Activated CD4-positive, alpha-beta T cell treated with anti-CD3 and anti-CD28 coated beads, Interleukin-2, amount 50 U/mL, for 16 hours (primary cell): ENCODE measurements at places on chromosomes 5 and 9.

DNA sequence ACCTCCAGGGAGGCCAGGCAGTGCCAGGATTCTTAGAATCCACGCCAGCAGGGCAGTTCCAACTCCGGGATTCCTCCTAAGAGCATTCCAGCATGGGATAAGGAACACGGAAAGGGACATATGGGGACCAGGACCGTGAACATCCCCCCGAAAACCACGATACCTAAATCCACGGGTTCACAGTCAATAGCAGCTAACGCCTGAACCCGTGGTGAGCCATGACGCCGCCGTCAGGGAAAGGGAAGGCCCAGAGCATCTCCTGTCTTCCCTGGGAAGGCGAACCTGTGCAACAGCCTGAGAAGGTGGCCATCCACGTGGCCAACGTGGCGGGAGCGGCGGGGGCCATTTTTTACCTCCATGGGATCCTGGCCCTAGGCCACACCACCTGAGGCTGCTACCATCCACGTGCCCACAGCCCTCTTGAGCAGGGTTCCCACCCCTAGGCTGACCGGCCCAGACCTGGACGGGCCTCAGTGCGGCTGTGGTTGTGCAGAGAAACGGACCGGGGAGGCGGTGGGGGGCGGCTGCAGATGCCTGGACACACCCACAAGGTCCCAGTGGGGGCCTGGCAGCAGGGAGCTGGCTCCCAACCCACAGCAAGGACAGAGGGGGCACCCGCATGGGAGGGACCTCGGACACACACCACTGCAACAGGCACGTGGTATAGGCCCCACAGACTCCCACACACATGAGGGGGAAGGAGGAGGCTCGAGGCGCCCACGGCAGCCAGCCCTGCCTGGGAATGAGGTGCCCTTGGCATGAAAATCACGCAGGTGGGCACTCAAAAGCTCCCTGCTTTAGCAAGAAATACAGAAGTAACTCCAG is 42.8 kb downstream of the SLC12A7 start:
- DNase-seq, result no peak

DNA sequence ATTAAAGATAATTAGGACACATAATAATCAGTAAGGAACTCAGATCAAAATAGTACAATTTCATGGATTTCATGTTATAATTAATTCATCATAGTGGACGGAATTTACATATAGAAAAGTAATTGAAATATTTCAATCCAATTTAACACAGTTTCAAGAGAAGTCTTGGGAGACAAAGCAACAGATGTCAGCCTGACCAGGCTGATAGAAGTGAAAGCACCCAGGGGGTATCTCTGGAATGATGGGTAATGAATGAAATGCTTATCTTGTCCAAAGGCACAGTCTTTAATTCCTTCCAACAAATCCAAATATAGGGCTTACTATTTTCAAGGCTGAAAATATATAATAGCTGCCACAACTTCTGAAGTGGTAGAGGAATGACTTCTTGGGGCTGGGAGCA is 629.3 kb upstream of the RGMB start:
- DNase-seq, result no peak

DNA sequence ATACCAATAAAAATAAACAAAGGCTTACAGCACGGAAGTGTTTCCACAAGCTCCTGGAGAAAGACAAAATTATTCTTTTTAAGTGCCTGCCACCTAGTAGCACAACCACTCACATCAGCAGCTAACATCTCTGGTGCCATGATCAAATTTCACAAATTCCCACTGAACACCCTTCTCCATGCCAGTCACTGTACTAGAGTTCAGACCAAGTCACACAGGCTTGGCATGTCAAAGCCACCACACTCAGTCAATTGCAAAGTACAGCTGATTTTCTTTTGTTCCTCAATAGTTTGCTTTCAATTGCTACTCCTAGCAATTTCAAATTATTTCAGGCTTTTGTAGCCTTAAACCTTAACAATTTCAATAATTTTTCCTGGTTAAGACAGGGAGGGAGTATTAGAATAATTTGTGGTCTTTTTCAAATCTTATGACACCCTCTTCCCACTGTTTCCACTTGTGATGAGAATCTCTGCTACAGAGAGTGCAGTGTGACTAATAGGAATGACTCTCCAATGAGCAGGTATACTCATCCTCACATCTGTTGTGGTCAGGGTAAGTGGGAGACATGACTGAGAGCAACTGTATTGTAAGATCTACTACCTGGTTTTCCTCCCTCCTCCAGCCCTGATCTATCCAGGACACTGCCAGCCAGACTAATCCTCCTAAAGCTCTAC is 46.2 kb downstream of the RNF145 start:
- peak; percentile 60 for DNase-seq

DNA sequence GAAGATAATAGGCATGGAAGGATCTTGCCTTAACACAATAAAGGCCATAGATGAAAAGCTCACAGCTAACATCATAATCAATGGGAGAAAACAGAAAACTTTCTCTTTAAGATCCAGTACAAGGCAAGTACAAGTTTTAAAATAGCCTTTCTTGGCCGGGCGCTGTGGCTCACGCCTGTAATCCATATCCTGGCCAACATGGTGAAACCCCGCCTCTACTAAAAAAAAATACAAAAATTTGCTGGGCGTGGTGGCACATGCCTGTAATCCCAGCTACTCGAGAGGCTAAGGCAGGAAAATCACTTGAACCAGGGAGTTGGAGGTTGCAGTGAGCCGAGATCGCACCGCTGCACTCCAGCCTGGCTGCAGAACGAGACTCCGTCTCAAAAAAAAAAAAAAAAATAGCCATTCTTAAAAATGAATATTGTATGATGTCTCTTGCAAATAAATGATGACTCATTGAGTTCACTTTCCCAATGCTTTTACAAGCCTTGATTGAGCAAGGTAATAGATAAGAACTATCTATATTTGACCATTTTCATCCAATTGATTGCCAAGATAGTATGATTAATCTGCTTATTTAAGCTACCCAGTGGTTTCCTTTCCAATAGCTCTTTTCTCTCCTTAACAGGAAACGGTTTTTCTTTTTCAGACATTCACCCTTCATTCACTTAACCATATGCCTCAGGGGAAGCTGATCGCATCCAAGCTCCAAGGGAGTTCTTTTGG is 15.8 kb downstream of the CCDC152 start:
- no peak for DNase-seq

- no peak for DNase-seq
Measured at GRCh38 chr9:14748373-14748772, 25.8 kb upstream of the CER1 start.

DNA sequence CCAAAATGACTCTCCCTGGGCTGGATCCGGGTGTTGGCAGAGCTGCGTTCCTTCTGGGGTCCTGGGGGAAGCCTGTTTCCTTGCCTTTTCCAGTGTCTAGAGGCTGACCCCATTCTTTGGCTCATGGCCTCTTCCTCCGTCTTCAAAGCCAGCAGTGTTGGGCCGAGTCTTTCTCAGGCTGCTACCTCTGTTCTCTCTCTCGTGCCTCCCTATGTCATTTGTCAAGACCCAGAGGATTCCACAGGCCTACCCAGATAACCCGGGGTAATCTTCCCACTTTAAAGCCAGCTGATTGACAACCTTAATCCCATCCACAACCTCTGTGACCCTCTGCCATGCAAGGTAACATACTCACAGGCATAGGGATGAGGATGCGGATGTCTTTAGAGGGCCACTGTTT is 55.0 kb upstream of the KCNMB1 start:
- no peak for DNase-seq

DNA sequence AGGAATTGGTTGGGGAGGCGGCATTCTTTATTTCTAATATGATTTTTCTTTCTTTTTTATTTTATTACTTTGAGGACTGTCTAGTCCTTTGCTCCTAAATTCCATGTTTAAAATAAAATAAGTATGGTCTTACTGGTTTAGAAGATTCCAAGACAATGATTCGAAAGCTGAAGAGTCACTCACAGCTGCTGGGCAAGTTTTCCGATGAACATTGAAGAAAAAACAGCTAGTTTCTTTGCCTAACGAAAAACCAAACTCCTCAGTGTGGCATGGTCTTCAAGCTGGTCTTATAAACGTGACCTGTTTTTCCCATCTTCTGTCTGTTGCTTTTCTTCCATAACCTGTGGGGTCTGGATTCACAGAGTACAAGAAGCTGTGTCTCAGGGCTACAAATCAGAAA is 25.1 kb downstream of the ZNF474 start:
- no peak for DNase-seq

GRCh38 chr9:136010615-136011361 is 49.6 kb upstream of the UBAC1 start:
- no peak for DNase-seq

- DNase-seq, result no peak
Measured at GRCh38 chr5:13339093-13339492, 605.4 kb downstream of the DNAH5 start.
